ENCODE measurements at places on chromosomes 7 and 10.

DNA sequence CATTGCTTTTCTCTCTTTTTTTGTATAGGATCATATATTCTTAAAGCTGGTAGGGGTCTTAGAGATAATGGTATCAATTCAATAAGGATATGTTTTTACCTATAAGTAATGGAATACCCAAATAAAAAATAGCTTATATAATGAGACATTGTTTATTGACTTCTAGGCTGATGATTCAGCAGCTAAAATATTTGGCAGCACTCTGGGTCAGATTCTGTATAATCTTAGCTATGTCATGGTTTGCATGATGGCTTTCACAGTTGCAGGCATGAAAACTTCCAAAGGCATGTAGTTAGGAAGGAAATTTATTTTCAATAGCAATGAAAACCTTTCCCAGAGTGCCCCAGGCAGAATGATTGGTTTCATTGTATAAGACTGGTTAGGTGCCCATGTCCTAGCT lies 32.1 kb upstream of the A1CF start:
- DNase-seq: no peak

DNA sequence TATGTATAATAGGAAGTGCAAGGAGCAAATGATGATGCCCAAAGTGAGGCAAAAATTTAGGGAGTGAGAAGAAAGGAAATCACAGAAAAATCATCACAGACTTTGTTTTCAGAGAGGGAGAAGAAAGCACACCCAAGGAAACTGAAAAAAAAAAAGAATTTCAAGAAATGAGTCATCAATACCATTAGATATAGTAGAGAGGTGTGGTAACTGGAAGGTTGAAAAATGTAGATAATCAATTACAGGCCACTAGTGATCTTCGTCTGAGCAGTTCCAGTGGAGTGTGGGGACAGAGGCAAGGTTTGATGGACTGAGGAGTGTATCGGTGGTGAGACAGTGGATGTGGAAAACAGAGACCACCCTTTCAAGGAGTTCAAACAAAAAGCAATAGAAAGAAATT lies 31.7 kb downstream of the ASB4 start:
- DNase-seq: no peak

GRCh38 chr7:105792488-105793370 lies 83.7 kb downstream of the ATXN7L1 start:
- no peak for DNase-seq

DNA sequence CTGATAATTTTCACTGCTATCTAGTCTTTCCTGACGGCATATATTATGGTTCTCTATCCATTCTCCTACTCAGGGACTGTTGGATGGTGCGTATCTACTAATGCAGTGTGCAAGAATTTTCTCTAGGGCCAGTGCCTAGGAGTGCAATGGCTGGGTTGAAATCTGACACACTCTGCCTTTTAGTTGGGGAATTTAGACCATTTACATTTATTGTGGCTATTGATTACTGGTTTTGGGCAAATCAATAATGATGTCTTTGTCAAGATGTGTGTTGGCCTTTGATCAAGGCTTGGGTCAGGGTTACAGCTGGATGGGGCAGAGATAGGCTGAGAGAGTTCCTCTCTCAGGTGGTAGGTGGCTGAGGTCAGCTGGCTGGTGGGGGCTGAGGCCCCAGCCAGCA lies 21.8 kb downstream of the NPTX2 start:
- DNase-seq: no peak

DNA sequence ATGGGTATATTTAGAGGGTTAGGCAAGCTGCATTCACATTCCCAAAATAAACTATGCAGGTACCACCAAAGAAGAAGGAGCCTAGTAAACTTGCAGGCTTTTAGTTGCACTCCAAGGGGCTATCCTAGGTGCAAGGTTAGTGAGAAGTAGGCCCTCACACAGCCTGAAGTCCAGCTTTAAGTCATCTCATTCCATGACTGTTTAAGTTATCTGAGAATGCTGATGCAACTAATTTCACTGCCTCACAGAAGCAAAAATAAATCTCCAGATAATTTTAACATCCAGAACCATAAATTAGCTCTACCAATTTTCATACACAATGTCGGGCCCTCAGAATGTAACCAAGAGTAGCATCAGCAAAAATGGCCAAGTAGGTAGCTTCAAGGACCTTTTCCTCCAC lies 34.3 kb upstream of the HHEX start:
- DNase-seq: no peak
